Stimulated activated CD8-positive, alpha-beta memory T cell treated with anti-CD3 and anti-CD28 coated beads, Interleukin-2, amount 100 ng/mL, for 1 hour (primary cell): ENCODE measurements at places on chromosomes 16 and 17.

DNA sequence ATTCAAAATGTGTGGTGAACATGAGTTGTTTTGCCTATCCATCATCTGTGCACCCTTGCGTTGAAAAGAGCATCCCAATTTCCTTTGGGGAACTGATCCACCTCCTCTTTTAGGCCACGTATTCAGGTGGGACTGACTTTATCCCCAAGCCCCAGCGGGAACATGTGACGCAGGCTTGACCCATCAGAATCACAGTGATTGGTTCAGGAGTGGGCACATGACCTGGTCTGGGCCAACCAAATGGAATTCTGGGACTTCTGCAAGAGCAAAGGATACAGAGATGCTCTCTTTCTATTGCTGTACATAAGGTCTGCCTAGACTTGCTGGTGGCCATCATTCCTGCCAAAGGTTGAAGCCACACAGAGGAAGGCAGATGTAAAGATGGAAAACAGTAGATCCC, 158.9 kb downstream of the IRX5 start:
- no peak for DNase-seq

DNA sequence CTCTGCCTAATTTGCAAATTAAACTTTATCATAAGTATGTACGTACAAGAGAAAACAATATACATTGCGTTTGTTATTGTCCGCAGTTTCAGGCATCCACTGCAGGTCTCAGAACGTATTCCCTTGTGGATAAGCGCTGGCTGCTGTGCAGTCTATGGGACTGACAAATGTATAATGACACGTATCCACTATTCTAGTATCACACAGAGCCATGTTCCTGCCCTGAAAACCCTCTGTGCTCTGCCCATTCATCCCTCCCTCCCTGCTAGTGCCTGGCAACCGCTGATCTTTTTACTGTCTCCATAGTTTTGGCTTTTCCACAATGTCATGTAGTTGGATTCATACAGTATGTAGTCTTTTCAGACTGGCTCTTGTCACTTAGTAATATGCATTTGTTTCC, 179.4 kb downstream of the MAF start:
- no peak for DNase-seq

- DNase-seq = no peak
These were observed 10.7 kb downstream of the C16orf95 start for GRCh38 chr16:87306516-87306915.

DNA sequence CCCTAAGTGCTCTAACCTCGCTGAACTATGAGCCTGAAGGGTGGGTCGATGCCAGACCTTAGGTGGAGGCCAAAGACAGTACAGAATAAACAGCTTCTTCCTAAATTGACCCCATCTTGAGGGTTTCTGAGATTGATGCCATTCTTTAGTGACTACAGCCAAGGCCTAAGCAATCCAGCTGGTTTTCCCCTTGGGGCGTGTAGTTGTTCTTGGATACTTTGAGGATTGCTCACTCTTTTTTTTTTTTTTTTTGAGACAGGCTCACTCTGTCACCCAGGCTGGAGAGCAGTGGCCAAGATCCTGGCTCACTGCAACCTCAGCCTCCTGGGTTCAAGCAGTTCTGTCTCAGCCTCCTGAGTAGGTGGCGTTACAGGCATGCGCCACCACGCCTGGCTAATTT, 2.0 kb downstream of the OVCA2 start:
- no peak for DNase-seq

- DNase-seq = no peak
These were observed at the start of gene CHRNB1 for GRCh38 chr17:7444682-7445618. Gene CHRNB1 (plus strand): TSS chr17:7445061. CDS start chr17:7445128, 67 bp downstream.
